Thoracic aorta (tissue), 2 donors: ENCODE measurements at places on chromosomes 2 and 18.

DNA sequence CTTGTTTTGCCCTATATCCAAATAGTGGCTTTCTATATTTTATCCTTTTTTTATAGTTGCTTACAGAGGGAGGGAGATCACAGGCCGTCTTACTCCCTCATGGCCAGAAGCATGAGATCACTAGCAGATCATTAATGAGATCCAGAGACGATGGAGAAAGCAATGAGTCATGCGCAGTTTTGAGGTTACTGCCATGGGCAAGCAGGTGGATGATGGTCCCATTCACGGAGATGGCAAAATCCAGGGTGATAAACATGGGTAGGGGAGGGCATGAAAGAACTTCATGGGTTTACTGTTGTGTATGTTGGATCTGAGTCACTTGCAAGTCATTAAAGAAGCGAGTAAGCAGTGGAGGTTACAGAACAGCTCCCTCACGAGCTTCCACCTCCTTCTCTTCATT is 60.4 kb downstream of the C18orf63 start:
- DNase-seq, result no peak

DNA sequence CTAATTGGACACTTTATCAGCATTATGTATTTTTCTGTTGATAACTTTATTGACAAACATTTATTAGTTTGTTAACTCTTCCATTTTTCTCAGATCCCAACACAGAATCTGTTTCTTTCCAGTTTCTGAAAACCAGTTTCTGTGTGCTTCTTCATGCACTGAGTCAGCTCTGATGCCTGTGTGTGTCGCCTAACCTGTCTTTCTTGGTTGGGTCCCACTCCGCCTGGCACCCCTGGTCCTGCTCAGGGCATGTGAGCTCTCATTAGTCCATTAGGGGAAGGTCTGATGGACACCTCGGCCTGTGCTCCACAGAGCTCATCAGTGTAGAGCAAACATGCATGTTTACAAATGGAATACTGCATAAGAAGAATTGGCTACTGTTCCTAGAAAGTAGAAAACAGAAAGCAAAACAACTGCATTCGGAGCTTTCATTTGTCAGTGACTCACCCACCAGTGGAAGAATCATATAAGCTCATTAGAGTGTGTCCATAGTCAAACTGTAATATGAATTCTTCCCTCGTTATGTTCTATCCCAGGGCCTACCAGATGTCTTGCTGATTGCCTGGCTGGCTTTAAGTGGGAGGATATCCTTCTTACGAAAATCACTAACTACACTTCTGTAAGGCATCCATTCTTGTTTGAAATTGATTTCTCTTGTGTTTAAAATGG is 137.7 kb downstream of the SNTG2 start:
- no peak for DNase-seq

- no peak for DNase-seq
Observed at GRCh38 chr2:29317801-29318485, 202.7 kb downstream of the CLIP4 start.

- DNase-seq, result no peak
Observed at GRCh38 chr18:45660746-45661145, 45.5 kb downstream of the SLC14A2 start.
